Adipocyte (in vitro differentiated cells): ENCODE measurements at places on chromosomes 2 and 18.

DNA sequence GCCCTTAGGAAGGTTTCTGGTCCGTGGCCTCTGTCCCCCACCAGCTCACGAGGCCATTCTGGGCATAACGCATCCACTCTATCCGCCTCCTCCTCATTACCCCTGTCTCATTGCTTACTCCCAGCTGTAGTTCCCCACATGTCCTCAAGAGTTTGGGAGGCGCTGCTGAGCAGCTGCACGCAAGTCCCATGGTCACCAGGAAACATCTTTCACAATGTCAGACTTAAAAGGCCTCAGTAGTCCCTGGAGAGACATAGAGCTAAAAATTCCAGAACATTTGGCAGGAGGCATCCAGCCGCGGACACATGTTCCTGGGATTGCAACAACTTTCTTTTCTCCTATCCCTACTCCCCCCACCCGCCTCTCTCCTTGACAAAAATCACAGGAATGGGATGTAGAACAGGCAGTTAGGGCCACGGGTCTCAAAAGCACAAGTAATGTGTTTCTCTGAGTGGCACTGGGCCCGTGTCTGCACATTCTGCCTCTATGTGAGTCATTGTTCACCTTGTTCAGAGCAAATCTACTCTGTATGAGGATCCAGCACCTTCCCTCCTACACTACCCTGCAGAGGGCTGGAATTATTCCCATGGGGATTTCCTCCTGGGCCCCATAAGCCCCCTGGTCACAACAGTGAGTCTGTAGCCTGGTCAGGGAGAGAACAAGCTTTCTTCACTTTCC, 8.1 kb downstream of the LBH start:
- DNase-seq, result peak; percentile 63

- DNase-seq, result no peak
Measured at GRCh38 chr18:27010784-27011183, 145.3 kb upstream of the AQP4 start.

GRCh38 chr2:72883356-72883962, 3.7 kb upstream of the SPR start:
- peak; percentile 71 for DNase-seq

GRCh38 chr2:16218625-16219024, 278.3 kb downstream of the MYCN start:
- no peak for DNase-seq

DNA sequence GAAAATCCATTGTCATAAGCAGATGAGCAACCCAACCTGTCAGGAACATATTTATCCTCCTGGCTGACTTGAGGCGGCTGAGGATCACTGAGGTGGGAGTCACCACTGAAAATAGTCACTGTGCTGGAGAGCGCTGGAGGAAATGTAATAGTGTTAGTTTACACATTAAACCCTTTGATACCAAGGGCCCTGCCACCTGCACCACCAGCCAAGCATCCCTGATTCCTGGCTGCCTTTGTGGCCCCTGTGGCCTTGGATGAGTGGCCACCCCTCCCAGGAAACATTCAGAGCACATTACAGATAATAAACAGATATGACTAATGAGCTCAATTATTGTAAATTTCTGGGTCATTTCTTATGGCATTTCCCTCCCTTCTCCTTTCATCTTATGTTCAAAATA, 105.9 kb downstream of the LYPD1 start:
- DNase-seq, result no peak

- no peak for DNase-seq
Measured at GRCh38 chr2:216554755-216555154, 56.1 kb downstream of the RPL37A start.

- no peak for DNase-seq
Measured at GRCh38 chr2:123839326-123839725, 185.8 kb upstream of the CNTNAP5 start.

GRCh38 chr2:241762933-241763369, 13.7 kb upstream of the GAL3ST2 start:
- DNase-seq, result no peak

DNA sequence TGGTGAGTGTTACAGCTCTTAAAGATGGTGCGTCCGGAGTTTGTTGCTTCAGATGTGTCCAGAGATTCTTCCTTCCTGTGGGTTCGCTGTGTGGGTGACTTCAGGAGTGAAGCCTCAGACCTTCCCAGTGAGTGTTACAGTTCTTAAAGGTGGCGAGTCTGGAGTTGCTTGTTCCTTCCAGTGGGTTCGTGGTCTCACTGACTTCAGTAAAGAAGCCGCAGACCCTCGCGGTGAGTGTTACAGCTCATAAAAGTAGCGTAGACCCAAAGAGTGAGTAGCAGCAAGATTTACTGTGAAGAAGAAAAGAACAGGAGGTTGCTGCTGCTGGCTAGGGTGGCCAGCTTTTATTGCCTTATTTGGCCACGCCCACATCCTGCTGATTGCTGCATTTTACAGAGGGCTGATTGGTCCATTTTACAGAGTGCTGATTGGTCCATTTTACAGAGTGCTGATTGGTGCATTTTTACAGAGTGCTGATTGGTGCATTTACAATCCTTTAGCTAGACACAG, 34.0 kb upstream of the SPTBN1 start:
- no peak for DNase-seq

DNA sequence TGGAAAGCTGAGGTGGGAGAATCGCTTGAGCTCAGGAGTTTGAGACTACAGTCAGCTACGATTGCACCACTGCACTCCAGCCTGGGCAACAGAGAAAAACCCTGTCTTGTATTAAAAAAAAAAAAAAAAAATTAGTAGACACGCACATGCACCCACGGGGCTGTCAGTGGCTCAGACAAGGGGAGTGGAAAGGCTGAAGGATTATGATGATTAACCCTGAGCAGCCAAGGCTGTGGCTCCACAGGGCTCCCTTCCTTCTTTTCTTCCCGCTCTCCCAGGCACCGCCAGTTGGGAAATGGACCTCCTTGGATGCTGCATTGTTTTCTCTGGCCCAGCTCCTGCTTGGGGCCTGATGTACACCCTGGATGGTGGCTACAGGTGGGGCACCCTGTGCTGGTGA, 49.0 kb upstream of the RAB6C start:
- DNase-seq, result no peak

GRCh38 chr2:121297217-121297830, 12.3 kb upstream of the TFCP2L1 start:
- DNase-seq, result peak; percentile 50

GRCh38 chr2:130963849-130964793, 127.4 kb downstream of the ARHGEF4 start:
- peak; percentile 21 for DNase-seq

DNA sequence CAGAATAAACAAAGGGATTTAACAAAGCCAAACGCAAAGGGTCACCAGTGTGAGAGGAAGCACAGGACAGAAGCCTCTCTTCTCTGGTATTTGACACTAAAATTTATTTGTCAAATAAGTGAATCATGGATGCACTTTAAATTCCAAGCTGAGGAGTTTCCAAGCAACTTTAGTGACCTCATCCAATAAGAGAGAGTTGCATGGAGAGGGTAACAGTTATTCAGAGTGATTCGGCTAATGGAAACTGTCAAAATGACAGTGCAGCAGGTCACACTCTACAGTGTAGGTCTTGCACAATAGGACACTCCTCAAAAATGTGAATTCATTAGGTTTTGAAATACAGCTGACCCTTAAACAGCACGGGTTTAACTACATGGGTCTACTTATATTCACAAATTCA, 103.9 kb upstream of the ACVR1C start:
- no peak for DNase-seq

DNA sequence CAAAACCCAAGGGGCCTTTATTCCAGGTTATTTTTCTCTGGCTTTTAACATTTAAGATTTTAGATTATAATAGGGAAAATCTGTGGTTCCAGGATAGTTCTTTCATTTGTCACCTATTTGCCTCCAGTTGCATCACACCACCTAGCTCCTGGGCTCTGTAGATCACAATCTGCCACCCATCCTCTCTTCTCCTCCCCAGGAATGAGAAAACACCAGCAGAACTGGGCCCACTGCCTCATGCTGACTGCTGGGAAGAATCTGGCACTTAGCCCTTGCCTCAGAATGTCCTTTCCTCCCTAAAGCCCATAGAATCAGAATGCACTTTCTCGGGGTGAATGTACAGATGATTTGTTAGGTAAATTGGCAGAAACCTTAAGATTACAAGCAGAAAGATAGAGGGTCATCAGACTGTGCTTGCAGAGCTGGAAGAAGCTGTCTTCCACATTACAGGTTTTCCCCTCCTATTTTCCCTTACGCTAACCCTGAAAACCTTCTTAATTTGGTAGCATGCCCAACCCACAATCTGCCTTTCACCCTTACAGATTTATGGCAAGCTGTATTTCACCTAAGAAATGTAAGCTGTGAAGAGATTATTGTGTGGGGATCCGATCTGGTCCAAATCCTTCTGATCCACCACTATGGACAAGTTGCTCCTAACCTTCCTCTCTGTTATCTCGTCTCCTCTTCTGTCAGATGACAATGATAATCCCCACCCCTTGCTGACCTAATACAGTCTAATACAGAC, 72.6 kb downstream of the LRRC30 start:
- DNase-seq, result peak; percentile 4

GRCh38 chr2:229815858-229816257, 101.5 kb upstream of the DNER start:
- peak; percentile 68 for DNase-seq

DNA sequence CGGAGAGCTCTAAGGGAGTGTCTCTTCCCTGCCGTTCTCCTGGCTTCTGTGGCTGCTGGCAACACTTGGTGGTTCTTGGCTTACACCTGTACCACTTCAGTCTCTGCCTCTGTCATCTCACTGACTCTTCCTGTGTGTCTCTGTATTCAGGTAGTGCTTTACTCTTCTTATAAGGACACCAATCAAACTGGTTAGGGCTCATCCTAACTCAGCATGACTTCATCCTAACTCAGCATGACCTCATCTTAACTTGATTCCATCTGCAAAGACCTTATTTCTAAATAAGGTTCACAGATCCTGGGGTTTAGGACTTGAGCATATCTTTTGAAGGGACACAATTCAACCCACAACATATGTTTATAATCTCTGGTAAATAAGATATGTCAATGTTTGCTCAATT, 51.6 kb upstream of the DSEL start:
- no peak for DNase-seq

DNA sequence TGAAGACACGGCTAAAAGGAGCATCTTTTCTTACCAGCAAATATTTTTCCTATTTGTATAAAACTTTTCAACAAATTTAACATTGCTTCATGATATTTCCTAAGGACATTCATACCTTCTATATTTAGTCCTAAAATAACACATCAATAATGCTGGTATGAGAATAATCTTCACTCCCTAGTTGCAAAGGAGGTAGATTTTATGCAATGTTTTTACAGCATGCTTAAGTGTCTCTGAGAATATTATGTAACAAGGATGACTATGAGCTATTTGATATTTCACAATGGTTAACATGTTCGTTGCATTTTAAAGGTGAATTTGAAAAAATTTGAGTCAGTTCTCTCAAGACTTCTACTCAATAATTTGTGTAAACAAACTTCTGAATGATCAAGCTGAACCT, 506.7 kb downstream of the NUP35 start:
- no peak for DNase-seq

DNA sequence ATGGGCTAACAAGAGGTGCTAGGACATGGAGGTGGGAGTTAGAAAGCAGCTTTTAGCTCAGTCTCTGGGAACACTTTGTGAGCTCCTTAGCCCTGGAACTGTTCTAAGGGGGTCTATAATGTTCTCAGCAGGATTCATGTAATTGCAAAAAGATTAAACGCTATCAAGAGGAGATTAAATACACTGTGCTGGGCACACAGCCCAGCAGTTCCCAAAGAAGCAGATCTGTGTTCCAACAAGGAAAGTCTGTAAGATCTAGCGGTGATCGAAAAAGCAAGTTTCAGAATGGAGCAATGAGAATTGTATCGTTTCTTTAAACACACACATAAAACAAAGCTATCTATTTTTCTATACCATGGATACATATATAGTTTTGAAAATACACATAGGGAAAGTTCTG, 2.4 kb upstream of the ARID5A start:
- no peak for DNase-seq

DNA sequence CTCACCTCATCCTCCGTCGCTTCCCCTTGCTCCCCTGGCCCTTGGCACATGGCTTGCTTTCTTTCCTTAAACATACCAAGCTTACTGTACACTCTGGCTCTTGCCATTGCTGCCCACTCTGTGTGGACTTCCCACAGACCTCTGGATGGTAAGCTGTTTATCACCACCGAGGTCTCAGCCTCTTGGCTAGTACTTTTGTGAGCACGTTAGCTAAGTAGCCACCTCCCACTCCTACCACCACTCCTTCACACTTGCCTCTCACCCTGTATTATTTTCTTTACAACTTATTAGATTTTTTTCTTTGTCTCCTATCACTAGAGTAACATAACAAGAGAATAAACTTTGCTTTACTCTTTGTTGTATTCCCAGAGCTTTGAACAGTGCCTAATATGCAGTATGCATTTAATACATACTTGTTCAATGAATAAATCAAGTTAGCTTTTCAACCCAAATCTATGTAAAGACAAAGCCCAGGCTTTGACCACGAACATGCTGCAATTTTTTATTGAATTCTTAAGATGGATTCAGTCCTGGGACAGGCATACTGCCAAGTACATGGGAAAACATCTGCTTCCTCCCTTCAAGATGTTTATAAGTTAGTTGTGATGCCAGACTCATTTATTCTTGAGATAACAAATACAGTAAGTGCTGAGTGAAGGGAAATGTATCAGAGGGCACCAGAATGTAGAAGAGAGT, 25.0 kb upstream of the MSGN1 start:
- peak; percentile 88 for DNase-seq

- peak; percentile 75 for DNase-seq
Measured at GRCh38 chr2:11710210-11710609, 36.2 kb upstream of the LPIN1 start.

DNA sequence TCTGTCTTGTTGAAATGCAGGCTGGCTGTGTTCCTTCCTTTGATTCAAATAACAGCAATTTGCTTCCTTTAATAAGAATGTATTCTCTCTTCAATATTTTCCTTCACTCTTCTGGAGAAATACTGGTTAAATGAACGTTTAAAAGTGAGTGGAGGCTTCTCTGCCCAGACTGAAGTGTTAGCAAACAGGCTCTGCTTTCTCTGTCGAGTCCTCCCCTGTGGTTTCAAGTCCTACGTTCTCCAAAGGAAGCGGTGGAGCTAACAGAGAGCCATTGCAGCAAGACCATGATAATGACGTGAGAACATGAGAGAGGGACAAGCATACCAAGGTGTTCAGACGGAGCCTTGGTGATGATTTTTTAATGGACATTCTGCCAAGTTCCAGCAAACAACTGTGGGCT, 26.2 kb upstream of the PID1 start:
- DNase-seq, result no peak

DNA sequence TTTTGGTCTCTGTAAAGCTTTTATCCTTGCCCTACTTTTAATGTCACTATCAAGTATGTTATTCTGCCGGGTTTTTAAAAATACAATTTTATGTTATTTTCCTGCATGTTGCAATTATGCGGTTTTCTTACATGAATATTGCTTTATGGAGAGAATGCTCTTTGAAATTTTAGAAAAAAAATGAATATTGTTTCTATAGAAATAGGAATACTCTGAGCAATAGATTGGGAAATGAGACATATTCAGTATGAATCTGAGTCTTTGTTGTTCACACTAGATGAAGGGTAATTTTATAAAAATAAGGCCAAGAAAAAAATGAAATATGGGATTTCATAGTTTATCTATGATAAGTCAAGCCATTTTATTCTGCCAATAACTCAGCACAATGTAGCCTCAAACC, 142.2 kb upstream of the DTNA start:
- DNase-seq, result no peak

- DNase-seq, result peak; percentile 90
Measured at GRCh38 chr2:23411752-23412431, 26.9 kb downstream of the KLHL29 start.
